CD8-positive, alpha-beta memory T cell (primary cell): ENCODE measurements at places on chromosomes 3 and 15. TPM values are rescaled to one million over a fixed set of nuclear protein-coding genes. Genes with fewer than 3 reads are reported as not detected.

- no peaks in the 10 kb centered on the region for H3K27me3 ChIP-seq
- H3K4me3 ChIP-seq: no peak overlapping the region
- no peak for DNase-seq
- no peaks in the 10 kb centered on the region for H3K36me3 ChIP-seq
- H3K27ac ChIP-seq: no peak overlapping the region
Observed at GRCh38 chr3:123559040-123559861, 25.6 kb downstream of the HACD2 start.

GRCh38 chr3:124509884-124510283 lies 220.4 kb upstream of the UMPS start:
- H3K27me3 ChIP-seq: no peaks in the 10 kb centered on the region
- no peaks in the 10 kb centered on the region for H3K4me1 ChIP-seq
- no peak overlapping the region for H3K27ac ChIP-seq
- H3K36me3 ChIP-seq: no peaks in the 10 kb centered on the region

DNA sequence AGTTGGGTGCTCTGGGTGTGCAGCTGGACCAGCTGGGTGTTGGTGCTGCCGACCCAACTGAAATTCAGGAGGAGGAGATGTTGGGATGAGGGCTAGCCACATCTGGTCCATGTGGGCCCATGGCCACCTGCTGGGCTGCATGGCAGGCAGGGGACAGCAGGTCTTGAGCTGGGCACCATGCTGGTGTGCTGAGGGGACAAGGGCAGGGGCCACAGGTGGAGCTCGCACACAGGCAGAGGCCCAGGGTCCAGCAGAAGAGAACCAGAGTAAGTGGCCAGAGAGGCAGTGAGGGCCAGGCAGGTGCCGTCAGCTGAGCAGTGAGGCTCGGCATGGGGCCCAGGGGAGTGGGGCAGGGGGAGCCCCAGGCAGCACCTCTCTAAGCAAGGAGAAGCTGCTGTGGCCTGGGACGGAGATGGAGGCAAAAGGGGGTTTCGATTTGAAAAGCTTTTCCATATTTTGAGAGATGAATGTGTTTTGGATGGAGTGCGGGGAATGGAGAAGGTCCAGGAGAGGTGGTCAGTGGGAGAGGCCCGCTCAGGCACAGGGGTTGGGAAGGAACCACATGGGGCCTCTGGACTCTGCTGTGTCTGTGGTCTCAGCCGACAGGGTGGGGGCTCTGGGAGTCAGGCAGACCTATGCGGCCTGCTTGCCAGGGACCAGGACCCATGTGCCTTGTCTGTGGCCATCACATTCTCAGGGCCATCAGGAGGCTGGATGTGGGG lies 30.5 kb upstream of the PLXNA1 start:
- DNase-seq: no peak
- no peaks in the 10 kb centered on the region for H3K36me3 ChIP-seq
- no peaks in the 10 kb centered on the region for H3K4me1 ChIP-seq
- no peak overlapping the region for H3K4me3 ChIP-seq

DNA sequence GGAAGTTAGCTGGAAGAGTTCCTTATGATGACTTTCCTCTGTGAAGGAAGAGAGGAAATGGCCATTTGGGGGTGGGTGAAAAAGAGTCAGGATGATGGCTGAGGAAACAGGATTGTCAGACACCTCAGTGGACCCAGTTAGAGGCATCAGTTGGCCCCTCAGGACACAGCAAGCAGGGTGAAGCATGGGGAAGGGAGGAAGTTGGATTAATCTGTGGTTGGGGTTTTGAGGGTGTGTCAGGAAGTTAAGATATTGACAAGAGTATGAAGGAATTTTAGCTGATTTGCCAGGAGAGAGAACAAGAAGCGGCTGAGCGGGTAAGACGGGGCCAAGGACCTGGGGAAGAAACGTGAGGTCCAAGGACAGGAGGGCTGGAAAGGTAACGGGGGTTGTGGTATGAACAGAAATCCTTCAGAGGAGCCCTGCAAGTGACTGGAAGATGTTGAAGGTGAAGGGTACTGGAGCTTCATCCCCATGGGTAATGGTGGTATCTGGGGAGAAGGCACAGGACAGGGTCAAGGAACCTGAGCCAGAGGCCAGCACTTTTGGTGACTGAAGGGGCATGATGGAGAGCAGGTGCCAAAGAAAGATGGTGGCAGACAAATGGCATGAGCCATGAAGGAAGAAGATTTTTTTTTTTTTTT lies 2.7 kb downstream of the UQCC5 start:
- no peak overlapping the region for H3K27ac ChIP-seq
- H3K4me1 ChIP-seq: peaks cover 30% of the 10 kb centered on the region
- no peak for DNase-seq
- no peaks in the 10 kb centered on the region for H3K36me3 ChIP-seq

DNA sequence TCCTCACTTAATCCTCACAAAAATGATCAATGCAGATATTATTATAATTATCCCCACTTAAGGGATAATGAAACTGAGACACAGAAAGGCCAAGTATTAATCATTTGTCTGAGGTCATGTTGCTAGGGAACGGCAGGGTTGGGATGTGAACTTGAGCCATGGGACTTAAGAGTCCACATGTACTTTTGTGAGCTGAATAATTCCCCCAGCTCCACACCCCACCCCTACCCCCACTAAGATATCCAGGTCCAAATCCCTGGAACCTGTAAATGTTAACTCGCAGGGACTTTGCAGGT lies 290.5 kb upstream of the GADL1 start:
- no peak overlapping the region for H3K4me3 ChIP-seq
- H3K27ac ChIP-seq: no peak overlapping the region

Gene IL17RD
- 0.04 TPM for total RNA-seq

DNA sequence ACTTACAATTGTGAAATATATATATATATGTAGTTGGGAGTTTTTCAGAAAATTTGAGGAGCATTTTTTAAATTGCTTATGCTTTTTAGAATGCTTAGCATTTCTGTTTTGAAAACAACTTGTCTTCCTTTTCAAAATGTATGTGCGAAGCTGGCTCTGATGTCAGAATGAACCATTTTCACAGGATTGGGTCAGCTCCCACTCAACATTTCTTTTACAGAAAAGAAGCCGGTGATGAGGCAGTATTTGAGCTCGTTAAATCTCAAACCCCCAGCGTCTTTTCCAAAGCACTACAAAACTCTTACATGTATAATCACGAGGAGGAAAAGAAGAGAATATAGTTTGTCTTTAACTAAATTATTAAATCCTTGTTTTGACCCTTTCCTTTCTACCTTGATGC lies 225.4 kb downstream of the MEIS2 start:
- no peak overlapping the region for H3K27ac ChIP-seq
- H3K27me3 ChIP-seq: peaks cover 19% of the 10 kb centered on the region

DNA sequence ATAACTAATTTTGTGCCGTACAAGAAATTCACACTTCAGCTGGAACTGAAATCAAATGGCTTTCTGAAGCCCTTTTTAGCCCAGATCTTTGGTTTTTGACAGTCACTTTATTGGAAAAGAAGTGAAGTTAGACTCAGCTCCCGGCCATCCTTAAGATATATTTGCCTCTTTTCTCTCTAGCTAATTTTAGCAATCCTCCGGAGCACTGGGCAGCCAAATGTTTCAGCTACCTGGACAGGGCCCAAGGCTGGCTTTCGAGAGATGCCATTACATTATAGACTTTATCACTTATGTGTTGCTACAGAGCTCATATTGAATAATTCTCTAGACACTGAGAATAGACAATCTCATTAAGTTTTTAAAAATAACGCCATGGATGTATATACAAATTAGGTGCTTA lies 28.5 kb upstream of the RPL39L start:
- no peaks in the 10 kb centered on the region for H3K27me3 ChIP-seq
- no peak for DNase-seq
- peaks cover 4% of the 10 kb centered on the region for H3K4me1 ChIP-seq
